ENCODE measurements at places on chromosomes 3 and 15.

DNA sequence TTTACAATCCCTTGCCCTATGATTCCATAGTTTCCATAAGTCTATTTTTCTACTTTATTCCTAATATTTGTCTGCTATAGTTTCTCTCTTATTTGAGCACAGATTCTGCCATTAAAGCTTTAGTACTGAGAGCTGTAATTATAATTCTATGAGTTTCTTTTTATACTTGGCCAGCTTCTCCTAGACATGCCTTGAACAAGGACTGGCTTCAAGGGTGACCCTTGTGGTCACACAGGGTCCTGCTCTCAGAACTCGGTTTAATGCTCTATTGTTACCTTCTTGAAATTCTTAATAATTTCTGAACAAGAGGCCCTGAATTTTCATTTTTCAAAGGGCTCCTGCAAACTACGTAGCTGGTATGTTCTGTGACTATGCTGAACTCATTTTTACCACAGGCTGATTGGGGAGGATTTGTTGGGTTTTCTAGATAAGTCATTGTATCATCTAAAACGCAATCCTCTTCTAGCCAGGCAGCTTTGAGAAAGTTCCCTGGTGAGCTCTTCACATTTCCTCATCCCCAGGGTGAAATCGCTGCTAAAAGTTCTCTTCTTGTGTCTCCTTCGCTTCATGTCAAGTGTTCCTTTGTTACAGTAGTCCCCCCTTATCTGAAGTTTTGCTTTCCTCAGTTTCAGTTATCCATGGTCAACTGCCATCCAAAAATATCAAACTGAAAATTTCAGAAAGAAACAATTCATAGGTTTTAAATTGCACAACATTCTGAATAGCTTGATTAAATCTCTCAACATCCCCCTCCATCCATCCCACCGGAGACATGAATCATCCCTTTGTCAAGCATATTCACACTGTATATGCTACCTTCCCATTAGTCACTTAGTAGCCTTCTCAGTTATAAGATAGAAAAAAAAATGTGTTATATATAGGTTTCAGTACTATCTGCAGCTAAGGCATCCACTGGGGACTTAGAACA is 12.6 kb upstream of the PLCL2 start:
- no peak for DNase-seq

DNA sequence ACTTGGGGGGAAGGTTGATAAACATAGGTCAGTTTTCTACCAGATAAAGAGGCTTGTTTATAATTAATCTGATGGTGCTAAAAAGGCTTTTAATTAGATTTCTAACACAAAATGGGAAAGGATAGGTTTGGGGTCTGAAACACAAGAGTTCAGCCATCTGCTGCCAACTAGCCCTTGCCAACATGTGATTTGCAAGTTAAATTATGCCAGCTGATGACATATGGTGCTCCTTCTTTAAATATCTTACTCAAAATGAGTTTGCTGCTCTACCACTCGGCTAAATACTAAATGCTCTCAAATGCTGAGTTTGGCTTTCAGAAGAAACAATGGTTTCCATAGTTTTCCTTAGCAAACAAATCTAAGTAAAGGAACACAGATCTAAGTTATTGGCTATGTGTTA is 557.8 kb upstream of the CCDC54 start:
- DNase-seq: no peak

- DNase-seq: no peak
These were observed 1.4 kb downstream of the LTF start for GRCh38 chr3:46463120-46463867.

GRCh38 chr3:179981646-179982045 is 55.1 kb downstream of the PEX5L start:
- DNase-seq: no peak

GRCh38 chr3:125154800-125155269 is 57.7 kb downstream of the SLC12A8 start:
- DNase-seq: no peak

DNA sequence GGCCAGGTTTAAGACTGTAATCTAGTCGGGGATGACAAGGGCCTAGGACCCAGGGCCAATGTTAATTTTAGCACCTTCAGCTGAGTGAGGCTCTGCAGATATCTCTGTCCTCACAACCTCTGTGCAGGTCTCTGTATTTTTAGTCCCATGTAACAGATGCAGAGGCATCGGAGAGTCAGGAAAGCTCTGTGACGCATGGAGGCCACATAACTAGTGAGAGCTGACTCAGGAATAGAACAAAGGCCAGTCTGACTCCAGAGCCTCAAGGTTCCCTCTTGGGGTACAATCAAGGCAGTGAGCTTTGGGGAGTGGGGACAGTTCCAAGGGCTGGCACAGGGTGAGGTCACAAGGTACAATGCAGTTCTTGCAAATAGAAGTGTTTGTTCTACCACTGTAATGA is 31.0 kb downstream of the FSTL1 start:
- no peak for DNase-seq

GRCh38 chr3:198046120-198046857 is 86.3 kb downstream of the LMLN start:
- DNase-seq: no peak

- DNase-seq: no peak
These were observed 6.7 kb upstream of the SRP14 start for GRCh38 chr15:40045572-40046217.

DNA sequence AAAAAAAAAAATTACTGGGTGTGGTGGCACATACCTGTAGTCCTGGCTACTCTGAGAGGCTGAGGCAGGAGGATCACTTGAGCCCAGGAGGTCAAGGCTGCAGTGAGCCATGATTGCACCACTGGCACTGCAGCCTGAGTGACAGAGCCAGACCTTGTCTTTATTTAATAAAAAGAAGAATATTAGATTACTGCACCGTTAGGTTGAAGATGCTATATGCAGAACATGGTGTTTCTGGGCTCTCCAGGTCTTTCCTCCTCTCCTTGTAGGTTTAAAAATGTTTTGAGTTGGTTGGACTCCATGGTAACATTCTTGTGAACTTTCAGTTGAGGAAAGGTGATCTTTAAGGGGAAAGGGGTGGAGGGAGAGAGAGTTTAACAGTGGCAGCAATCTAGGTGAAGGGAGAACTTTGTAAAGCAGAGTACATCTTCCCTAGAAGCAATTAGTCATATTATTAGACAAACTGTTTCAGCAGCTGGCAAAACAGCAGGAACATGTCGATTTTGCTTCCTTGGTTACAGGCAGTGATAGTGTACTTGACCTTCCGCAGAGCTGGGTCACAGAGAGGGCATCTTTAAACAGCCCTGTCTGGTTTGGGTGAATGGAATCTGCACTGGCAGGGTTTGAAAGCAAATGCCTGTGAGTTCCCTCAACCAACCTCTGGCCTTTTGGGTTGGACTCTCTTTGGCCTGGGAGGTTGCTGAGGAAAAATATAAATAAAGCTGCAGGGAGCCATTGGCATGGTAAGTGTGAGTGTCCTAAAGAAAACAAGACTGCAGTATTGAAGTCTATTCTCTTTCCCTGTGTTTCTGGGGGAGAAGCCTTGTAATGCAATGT is 42.8 kb downstream of the NR2C2 start:
- no peak for DNase-seq

DNA sequence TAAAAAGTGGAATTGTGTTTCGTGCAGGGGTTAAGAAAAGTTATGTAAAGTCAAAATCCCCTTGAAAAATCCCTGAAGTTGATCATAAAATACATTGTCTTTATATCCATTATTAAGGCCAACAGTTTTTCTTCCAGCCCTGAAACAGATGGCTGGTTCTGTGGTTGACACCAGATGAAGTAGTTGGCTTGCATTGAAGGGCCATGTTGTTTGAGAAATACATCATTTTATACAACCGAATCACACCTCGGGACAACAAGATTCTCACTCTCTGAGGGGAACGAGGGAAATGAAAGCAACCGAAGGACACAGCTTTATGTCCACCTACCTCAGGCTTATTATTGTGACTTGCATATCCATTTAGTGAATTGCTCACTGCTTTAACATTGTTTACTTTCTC is 126.0 kb upstream of the MITF start:
- DNase-seq: no peak

GRCh38 chr3:71247958-71248335 is 335.6 kb downstream of the FOXP1 start:
- DNase-seq: no peak

DNA sequence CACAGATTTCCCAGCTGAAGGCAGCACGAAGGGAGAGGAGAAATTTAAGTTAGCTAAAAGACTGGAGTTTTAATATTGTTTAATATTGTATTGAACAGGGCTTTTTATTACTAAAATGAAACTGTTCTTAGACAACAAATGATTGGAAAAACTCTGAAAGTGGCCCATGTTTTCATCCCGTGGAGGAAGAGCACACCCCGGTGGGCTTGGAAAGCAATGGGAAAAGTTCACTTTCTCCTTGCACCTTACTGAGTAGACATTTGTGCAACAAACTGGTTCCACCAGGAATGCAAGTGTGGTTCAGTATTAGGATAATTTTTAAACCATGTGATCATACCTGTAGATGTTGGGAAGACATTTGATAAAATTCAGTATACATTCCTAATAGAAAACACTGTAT is 8.2 kb upstream of the ESYT3 start:
- DNase-seq: no peak

DNA sequence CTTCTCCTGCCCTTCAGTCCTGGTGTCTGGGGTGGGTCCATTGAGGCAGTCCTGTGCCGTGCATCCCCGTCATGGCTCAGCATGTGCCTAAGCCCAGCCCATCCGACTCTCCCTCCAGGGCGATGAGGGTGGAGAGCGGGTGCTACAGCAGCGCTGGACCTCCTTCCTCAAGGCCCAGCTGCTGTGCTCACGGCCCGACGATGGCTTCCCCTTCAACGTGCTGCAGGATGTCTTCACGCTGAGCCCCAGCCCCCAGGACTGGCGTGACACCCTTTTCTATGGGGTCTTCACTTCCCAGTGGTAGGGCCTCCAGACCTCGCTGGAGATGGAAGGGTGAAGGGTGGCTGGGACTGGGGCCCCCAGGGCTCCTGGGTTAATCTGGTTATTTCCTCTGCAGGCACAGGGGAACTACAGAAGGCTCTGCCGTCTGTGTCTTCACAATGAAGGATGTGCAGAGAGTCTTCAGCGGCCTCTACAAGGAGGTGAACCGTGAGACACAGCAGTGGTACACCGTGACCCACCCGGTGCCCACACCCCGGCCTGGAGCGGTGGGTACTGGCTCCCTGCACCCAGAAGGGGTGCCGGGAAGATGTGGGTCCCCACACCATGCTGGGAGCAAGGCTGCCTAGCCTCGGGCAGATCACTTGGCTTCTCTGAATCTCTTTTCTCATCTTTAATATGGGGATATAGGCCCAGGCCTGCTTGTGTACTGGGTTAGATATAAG is 10.1 kb downstream of the CIB1 start:
- no peak for DNase-seq
